A549 (cell line): ENCODE measurements at places on chromosomes 7 and 10. TPM values are rescaled to one million over a fixed set of nuclear protein-coding genes. Genes with fewer than 3 reads are reported as not detected.

CALML5 gene
- not detected in 3 replicates for polyA plus RNA-seq

SSBP1 gene
- 430 to 464 TPM (median 453 TPM) in 3 replicates for polyA plus RNA-seq

PEX1 gene
- 8.2 to 10.1 TPM (median 8.8 TPM) in 3 replicates for polyA plus RNA-seq

DYNC1I1 gene
- polyA plus RNA-seq, result not detected in 3 replicates
